ENCODE measurements at places on chromosomes 2 and 18. TPM values are rescaled to one million over a fixed set of nuclear protein-coding genes. Genes with fewer than 3 reads are reported as not detected.

Gene NCKAP1
- 84.4 TPM for total RNA-seq

Gene HADHA
- 146 TPM for total RNA-seq

Gene DLGAP1
- total RNA-seq = 0.09 TPM

Gene SCLY
- total RNA-seq = 26.1 TPM

Gene ZAP70
- not detected for total RNA-seq

Gene ACAA2
- 61.2 TPM for total RNA-seq

Gene IL1RN
- total RNA-seq = 0.43 TPM

Gene POTEC
- not detected for total RNA-seq

Gene SH2D6
- total RNA-seq = 1.2 TPM

Gene FRZB
- total RNA-seq = 0.07 TPM

Gene MDH1B
- 1.7 TPM for total RNA-seq

Gene TBR1
- total RNA-seq = 0.11 TPM

Gene STON1
- total RNA-seq = 0.34 TPM

Gene CD226
- total RNA-seq = 0.17 TPM

Gene KCNF1
- total RNA-seq = 36.5 TPM

Gene KRTCAP3
- 1.4 TPM for total RNA-seq

Gene HOXD12
- total RNA-seq = not detected

Gene PSMA8
- not detected for total RNA-seq

Gene TMEM182
- total RNA-seq = 6.3 TPM

Gene CHST9
- total RNA-seq = not detected

Gene RAB27B
- 20.5 TPM for total RNA-seq

Gene ANKRD62
- not detected for total RNA-seq

Gene LOXHD1
- total RNA-seq = not detected

Gene MATN3
- 12.5 TPM for total RNA-seq

Gene RAB10
- 329 TPM for total RNA-seq

Gene SLC5A7
- total RNA-seq = not detected

Gene DOK1
- 5.6 TPM for total RNA-seq

Gene FOXI3
- not detected for total RNA-seq

All from A549 treated with DMSO at 1 μM for 4 hours (cell line).